Ureter (tissue), 1 donor: ENCODE measurements at places on chromosomes 16 and 17. TPM values are rescaled to one million over a fixed set of nuclear protein-coding genes. Genes with fewer than 3 reads are reported as not detected.
A peak's percentile ranks its signal among the peaks of the same experiment; 100 is the strongest.

Gene OR3A2
- total RNA-seq, result 2.7 TPM

Gene BAIAP3
- 3.9 TPM for total RNA-seq

GRCh38 chr16:53775821-53776431 is 72.0 kb downstream of the FTO start:
- DNase-seq, result peak; percentile 51

DNA sequence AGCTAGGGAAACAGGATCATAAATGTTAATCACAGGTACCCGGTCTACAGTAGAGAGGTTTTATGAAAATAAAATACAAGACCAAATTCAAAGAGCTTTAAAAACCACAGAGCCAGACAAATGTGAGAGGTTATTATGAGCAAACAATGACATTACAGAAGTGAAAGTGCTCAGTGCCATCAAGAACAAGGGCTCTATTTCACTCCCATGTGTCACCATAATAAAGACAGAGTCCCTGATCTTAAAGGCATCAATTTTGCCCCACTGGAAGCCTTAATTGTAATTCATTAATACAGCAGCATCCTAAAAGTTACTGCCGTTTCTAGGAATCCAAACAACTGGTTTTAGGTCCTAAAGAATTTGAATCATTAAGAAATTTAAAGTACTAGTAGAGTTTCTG is 43.7 kb upstream of the CDRT4 start:
- DNase-seq, result no peak

- peak; percentile 77 for DNase-seq
Observed at GRCh38 chr17:37406635-37407461, at the start of the genes ACACA and TADA2A. ACACA (minus strand) TSS chr17:37406836; CDS start chr17:37406299, 537 bp downstream. TADA2A (plus strand) TSS chr17:37406886; CDS start chr17:37411366, 4,480 bp downstream.

- no peak for DNase-seq
Observed at GRCh38 chr16:3745751-3746355, 28.5 kb upstream of the TRAP1 start.

GRCh38 chr17:16494059-16494458 is 2.1 kb upstream of the LRRC75A start:
- no peak for DNase-seq

DNA sequence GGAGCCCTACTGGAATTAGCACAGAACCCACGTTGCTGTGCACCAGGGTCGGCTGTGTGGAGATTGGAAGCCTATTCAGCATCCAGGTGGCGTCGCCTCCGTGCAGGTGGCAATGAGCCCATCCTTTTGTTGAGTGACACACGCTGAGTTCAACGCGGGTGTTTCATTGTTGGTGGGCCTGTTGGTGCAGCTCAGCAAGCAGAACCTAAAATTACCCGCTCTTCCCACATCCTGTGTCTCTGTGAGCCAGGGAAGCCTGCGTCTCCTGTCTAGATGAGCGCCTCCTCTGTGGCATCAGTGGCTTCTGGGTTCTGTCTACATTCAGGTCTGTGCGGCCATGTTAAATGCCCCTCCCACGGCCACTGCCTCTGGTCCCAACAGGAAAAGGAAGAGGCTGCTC is 14.5 kb downstream of the CD2BP2 start:
- peak; percentile 31 for DNase-seq

DNA sequence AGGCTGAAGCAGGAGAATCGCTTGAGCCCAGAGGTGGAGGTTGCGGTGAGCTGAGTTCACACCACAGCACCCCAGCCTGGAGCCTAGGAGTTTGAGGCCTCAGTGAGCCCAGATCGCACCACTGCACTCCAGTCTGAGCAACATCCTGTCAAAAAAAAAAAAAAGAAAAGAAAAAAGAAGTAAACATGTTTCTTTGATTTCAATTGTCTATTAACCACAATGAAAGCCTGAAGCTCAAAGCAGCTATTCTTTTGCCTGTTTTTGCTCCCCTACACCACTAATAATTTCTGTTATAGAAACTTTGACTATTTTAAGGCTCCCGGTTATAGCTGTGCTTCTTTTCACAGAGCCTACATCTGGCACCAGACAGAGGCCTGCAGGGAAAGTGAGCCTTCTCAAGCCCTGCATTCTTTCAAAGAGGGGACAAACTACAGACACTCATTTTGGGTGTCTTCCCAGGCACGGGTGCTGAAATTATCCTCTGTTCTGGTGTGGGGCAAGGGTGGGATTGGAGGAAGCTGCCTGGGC is 14.2 kb upstream of the SLC52A1 start:
- DNase-seq, result no peak

Gene SALL1
- total RNA-seq, result 4.4 TPM

Gene MMP2
- total RNA-seq, result 121 TPM

- DNase-seq, result no peak
Observed at GRCh38 chr16:74094962-74095361, 201.7 kb upstream of the PSMD7 start.
